ENCODE measurements at places on chromosomes 5 and 9.
A peak's percentile ranks its signal among the peaks of the same experiment; 100 is the strongest.

GRCh38 chr5:57685516-57686255 lies 203.1 kb upstream of the ACTBL2 start:
- no peak for DNase-seq

DNA sequence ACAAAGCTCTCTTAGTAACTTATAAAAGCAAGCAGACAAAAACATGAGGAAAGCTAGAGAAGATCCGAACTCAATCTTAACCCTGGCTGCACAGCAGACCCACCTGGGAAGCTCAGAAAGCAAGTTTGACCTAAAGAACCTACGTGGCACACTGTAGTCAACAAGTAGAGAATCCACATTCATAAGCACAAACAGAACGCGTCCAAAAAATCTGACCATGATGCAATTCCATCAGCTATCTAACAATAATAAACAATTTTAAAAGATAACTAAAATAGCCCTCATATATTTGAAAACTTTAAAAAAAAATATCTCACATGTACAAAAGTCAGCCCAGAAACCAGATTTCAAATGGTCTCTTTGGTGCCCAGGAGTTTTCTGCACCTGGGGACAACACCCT lies 4.6 kb downstream of the LMAN2 start:
- DNase-seq = no peak

DNA sequence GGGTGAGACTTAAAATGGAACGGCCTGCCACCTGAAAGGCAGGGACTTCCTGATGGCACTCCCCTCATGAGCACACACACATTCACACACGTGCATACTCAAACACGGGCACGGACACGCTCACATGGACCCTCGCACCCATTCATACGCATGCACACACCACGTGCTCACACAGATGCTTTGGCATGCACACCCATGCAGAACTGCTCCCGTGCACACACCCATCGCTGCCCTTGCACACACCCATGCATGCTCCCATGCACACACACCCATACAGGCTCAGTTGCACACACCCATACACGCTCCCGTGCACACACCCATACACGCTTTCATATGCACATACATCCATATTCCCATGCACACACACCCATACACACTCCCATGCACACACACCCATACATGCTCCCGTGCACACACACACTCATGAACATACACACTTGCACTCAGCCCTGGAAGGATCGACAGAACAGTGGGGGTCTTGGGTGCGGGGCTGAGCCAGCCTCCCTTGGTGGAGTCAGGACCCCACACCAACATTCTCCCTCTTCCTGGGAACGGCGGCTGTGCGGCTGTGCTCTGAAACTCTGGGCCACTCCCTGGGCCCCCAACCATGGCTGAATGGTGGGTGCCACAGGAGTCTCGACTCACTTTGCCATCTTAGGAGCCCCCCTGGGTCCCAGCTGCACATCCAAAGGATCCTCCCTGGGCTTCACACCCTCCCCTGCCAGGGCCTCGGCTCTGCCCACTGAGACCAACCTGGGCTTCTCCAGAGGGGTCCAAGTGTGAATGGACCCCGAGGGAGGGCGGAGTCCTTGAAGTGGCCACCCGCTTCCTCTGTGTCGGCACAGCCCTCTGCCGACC lies 115.2 kb downstream of the RXRA start:
- no peak for DNase-seq

DNA sequence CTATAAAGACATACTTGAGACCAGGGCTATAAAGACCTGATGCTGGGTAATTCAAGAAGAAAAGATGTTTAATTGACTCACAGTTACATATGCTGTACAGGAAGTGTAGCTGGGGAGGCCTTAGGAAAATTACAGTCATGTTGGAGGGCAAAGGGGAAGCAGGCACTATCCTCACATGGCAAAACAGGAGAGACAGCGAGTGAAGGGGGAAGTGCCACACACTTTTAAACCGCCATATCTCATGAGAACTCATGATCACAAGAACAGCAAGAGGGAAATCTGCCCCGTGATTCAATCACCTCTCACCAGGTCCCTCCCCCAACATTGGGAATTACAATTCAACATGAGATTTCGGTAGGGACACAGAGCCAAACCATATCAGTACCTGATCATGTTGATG lies 89.9 kb upstream of the ADAMTSL1 start:
- DNase-seq = no peak

DNA sequence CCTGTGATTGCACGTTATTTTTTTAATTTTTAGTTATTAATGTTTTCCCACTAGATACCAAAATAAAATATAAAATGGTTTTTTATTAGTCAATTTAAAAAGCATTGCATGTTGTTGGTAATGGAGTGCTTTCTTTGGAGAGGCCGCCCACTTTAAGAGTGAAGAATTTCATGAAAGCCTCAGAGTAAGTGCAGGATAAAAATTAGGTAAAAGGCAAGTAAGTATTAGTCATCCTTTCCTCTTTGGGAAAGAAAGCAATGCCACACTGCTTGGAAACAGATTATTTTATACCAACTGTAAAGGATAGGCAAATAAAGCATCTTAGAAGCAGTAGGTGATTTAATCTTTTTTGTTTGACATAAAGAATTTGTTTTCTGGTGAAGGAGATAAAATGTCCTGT lies 62.9 kb downstream of the HSD17B4 start:
- DNase-seq = no peak

- DNase-seq = no peak
Measured at GRCh38 chr5:139246394-139246793, 47.1 kb upstream of the MATR3 start.

- no peak for DNase-seq
Measured at GRCh38 chr5:74903165-74903787, 37.1 kb upstream of the FAM169A start.

- no peak for DNase-seq
Measured at GRCh38 chr5:94857111-94857510, 238.6 kb downstream of the SLF1 start.

DNA sequence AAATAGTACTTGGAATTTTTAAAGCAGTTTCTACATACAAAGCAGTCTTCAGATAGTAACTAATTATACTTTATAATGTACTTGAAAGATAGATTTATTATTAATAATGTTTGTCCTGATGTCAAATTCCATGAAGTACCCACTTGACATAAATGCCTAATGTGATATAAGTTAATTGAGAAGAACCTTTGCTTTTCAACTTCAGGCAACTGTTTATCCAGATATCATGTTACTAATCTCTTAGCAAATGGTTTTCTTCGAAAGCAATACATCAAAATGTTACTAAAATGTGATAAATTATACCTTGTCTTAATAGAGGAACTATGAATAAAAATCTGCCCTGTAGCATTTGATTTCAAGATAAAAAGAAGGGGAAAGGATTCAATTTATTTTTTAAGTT lies 146.8 kb upstream of the FBXL17 start:
- DNase-seq = no peak

GRCh38 chr5:95380103-95380628 lies 11.0 kb upstream of the FAM81B start:
- no peak for DNase-seq

- DNase-seq = peak; percentile 26
Measured at GRCh38 chr9:34510497-34511468, 12.0 kb downstream of the ENHO start.

DNA sequence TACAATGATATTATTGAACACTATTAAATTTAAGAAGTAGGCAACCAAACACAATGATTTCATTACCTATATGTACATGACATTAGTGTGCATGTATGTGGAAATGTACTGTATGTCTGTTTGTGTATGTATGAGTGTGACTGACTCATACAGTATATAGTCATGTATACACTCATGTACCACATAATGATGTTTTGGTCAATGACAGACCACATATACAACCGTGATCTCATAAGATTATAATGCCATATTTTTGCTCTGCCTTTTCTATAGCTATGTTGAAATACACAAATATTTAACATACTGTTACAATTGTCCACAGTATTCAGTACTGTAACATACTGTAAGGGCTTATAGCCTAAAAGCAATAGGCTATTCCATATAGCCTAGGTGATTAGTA lies 19.7 kb downstream of the SVEP1 start:
- DNase-seq = no peak

DNA sequence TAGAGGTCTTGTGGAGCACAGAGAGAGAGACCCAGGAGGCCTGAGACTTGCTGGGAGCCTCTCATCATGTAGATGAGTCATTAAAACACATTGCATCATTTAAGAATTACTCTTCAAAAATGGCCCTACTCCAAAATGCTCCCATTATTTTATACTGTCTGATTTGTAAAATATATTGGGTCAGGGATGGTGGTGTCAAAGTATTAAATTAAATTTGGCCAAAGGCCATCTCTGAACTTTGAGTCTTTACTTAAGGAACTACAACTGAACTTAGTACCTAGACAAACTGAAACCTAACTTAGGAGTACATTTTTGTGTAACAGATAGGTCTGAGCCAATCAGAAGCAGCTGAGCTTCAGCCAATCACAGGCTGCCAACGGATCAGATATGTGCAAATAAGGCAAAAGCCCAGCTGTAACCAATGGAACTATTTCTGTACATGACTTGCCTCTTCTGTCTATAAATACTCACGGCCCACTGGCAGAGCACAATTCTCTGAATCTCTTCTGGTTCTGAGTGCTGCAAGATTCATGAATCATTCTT lies 657.2 kb downstream of the TLE1 start:
- DNase-seq = no peak

GRCh38 chr5:129101794-129102193 lies 7.2 kb downstream of the ISOC1 start:
- DNase-seq = no peak

DNA sequence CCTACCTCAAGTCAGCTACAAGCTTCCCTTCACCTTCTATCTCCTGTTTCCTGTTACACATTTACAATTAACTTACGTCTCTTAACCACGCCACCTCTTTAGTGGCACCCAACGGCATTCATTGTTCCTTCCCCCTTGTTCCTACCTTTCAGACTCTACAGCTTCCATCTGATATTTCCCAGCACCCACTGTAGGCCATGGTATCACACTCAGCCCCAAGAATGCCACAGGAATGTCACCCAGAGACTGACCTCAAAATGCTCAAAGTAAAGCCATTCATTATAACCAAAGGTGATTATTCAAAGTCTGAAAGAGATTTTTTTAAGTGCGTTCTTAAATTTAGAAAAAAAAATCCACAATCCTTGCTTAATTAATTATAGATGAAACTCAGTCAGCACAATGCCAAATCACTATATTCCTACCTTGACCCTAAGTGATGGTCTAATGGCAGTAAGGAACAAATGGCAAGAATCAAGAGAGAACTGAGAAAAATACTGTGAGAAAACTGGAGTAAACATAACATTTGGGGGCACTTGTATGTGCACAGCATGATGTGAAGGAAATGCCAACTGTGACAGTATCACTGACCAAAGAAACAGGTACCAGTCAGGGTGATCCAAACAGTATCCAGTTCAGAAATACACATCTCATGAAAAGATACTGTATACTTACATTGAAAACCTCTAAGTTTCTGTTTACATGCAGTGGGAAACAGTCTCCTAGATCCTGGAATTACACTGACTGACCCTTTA lies 52.1 kb downstream of the CTNND2 start:
- DNase-seq = no peak

DNA sequence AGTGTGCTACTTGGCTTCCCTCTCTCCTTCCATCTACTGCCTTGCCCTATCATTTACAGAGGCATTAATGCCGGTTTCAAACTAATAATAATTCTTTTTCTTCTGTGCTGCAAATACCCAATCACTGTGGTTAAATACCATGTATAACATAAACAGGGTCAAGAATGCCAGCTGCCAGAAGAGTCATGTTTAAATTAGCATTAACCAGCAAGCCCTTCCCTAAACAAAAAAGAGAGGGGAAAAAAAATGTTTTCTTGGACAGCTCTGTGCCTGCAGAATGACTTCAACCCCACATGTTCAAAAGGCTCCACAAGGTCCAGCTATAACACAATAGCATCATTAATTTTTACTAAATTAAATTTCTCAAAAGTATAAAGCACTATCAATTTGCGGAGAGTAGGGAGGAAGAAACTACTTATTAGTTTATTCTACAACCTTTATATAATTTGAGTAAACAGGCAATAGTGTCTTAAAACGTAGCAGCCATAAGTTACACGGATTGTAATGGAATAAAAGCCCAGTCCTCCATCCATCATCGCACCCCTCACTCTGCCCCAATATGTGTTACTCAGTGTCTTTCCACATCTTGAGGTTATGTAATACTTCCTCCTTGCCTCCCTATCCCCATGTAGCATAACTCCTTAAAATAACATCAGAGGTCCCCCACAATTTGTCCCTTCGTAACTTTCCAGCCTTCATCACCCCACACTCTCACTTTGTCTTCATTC lies 3.9 kb downstream of the LPAR1 start:
- DNase-seq = no peak

- DNase-seq = peak; percentile 42
Measured at GRCh38 chr5:55308254-55308836, 556 bp downstream of the MTREX start.

DNA sequence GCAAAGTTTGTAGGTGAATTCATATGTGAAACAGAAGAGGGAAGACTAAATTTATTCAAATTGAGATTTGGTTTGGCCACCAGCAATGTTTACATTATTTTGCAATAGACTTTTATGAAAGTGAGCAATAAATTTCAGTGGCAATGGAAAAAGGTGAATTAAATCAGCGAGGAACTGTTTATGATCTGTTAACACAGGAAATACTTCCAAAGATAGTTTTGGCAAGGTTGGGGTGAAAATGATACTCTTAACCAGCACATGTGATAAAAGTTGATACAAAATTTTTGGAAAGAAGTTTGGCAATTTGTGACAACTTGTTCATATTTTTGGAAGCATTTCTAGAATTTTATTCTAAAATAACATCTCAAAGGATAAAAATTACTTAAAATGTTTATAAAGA lies 119.8 kb downstream of the ARHGEF28 start:
- DNase-seq = no peak

- no peak for DNase-seq
Measured at GRCh38 chr5:24823625-24824024, 178.8 kb upstream of the CDH10 start.

- DNase-seq = peak; percentile 22
Measured at GRCh38 chr9:113963017-113963620, 87.0 kb downstream of the ZNF618 start.

- DNase-seq = no peak
Measured at GRCh38 chr5:24065779-24066178, 558.4 kb downstream of the PRDM9 start.

- no peak for DNase-seq
Measured at GRCh38 chr5:160621526-160621925, 199.9 kb downstream of the PTTG1 start.

DNA sequence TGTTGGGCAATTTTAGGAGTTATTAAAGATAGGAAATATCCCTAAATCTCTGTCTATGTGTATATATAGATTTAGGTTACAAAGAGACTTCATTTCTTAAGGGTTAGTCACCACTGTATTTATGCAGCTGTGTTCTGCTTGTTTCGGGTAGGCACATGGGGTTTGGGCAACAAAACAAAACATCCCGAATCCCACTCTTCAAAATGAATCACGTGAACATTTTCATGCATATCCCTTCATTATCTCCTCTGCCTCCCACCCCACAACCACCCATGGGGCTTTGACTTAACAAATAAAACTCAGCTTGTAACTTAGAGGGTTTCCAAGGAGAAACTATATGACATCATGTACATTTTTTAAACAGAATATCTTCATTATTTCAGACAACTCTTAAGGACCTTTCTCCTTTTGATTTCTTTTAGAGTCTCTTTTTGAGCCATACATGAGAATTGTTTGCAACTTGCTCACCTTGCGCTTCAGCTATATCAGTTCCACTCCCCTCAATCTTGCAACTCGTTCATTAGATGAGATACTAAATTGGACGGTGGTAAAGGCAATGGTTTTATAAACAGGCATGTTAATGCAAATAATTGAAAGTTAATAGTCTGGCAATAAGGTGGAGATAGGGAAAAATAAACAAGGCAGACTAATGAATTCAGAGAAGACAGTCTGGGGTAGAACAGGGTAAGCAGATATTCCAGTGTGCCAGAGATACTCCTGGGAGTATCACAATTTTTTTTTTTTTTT lies 136.7 kb downstream of the CD180 start:
- DNase-seq = no peak
